Temporal lobe (tissue), 4 donors: ENCODE measurements at places on chromosomes 6 and 20. TPM values are rescaled to one million over a fixed set of nuclear protein-coding genes. Genes with fewer than 3 reads are reported as not detected.

ERVFRD-1 gene
- total RNA-seq: not detected

CCN6 gene
- total RNA-seq: not detected

ATP6V1G2 gene
- 57.5 TPM for total RNA-seq

DLL1 gene
- total RNA-seq: 9.1 TPM

SLC26A8 gene
- 3.2 TPM for total RNA-seq

CGAS gene
- 1.2 TPM for total RNA-seq

RBBP8NL gene
- not detected for total RNA-seq

MARCKS gene
- 269 TPM for total RNA-seq

APOBEC2 gene
- not detected for total RNA-seq

HCK gene
- 2.5 TPM for total RNA-seq

HSPA12B gene
- total RNA-seq: 2.7 TPM

ZFP64 gene
- 6.9 TPM for total RNA-seq

THBD gene
- total RNA-seq: 1.7 TPM

HIVEP1 gene
- 19.4 TPM for total RNA-seq

SLCO4A1 gene
- total RNA-seq: 1.7 TPM

HDGFL1 gene
- under 0.01 TPM for total RNA-seq

MRPL14 gene
- total RNA-seq: 23.4 TPM

SPATA25 gene
- 0.25 TPM for total RNA-seq

EYS gene
- 2.0 TPM for total RNA-seq

RSPO3 gene
- total RNA-seq: 34.4 TPM

LY6G6D gene
- total RNA-seq: 0.74 TPM

LPA gene
- 0.25 TPM for total RNA-seq

TFAP2A gene
- total RNA-seq: 0.25 TPM

SNAP25 gene
- 113 TPM for total RNA-seq

DOK5 gene
- total RNA-seq: 152 TPM

C6orf58 gene
- 0.25 TPM for total RNA-seq

PTCHD4 gene
- total RNA-seq: 19.2 TPM

RHAG gene
- 0.49 TPM for total RNA-seq

CD83 gene
- total RNA-seq: 17.5 TPM

WFDC12 gene
- not detected for total RNA-seq

OGFRL1 gene
- 23.8 TPM for total RNA-seq

BMP6 gene
- total RNA-seq: 3.4 TPM

COL9A1 gene
- 4.7 TPM for total RNA-seq

MYT1 gene
- total RNA-seq: 8.1 TPM

EBF4 gene
- total RNA-seq: 10.6 TPM

FAM209B gene
- total RNA-seq: not detected

PAK5 gene
- 36.1 TPM for total RNA-seq

PRL gene
- not detected for total RNA-seq

DEFB124 gene
- total RNA-seq: not detected

GPR63 gene
- total RNA-seq: 8.6 TPM
